Activated CD4-positive, alpha-beta memory T cell treated with anti-CD3 and anti-CD28 coated beads, Interleukin-2, amount 10 ng/mL, durations not matched to agents 7 days and 5 days (primary cell): ENCODE measurements at places on chromosomes 13 and 19.

GRCh38 chr19:52442179-52442578 lies 11.2 kb upstream of the ZNF578 start:
- DNase-seq, result no peak

- DNase-seq, result no peak
Observed at GRCh38 chr19:53396525-53396868, 1.5 kb downstream of the ZNF765 start.

DNA sequence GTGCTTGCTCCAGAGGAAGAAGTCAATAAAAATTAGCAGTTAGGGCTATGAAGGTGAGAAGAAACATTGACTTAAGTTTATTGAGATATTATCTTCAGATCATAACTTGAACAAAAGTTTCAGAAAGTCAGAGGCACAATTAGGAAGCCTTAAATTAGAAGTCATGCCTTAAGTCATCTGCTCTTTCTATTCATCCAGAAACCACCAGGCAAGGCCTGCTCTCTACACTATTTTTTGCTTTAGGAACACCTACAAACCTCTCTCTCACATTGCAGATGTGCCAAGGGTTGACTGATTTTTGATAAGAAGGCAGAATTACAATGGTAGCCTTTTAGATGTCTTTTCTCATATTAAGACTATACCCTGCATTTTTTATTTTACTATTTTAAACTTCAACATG lies 268.7 kb downstream of the SPRY2 start:
- no peak for DNase-seq

DNA sequence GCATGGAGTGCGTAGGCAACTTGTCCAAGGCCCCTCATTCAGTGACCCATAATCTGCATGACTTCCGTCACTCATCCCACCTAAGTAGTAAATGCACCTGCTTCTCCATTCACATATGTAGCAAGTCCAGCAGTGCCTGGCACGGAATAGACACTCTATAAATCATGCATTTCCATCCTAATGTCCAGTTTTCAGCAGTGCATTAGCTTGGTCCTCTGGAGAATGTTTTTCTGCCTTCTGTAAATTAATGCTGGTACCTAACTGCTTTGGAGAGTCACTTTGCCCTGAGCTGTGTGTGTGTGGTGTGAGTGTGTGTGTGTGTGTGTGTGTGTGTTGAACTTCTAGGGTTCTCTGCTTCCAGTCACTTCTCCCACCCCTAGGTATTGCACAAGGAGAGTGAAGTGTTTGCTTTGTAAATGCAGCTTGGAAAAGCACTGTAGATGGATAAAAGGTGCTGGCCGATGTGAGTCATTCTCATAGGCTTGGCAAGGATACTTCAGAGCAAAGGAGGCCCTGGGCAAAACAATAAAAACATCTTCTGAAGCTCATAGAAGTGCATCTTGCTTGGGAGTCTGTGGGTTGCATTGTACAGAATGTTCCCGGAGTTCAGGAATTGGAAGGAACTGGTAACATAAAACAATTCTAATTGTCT lies 181.8 kb downstream of the KATNAL1 start:
- DNase-seq, result no peak

DNA sequence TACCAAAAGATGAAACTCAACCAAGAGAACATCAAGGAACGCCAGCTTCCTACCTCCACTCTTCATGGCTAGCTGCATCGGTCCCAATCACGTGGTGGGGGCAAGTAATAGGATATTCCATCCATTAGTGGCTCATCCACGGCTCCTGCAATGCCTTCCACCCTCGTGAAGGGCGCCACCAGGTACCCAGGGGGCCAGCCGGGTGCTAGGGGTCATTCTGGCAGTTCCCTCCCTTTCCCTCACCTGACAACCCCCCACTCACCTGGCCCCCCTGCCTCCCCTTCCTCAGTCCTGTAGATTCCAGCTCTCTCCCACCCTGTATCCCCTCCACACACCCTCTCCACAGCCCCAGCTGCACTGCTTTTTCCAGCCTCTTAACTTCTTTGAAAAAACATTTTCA lies 161.9 kb downstream of the URI1 start:
- no peak for DNase-seq

- DNase-seq, result no peak
Observed at GRCh38 chr19:2232286-2233151, 3.6 kb downstream of the PLEKHJ1 start.

DNA sequence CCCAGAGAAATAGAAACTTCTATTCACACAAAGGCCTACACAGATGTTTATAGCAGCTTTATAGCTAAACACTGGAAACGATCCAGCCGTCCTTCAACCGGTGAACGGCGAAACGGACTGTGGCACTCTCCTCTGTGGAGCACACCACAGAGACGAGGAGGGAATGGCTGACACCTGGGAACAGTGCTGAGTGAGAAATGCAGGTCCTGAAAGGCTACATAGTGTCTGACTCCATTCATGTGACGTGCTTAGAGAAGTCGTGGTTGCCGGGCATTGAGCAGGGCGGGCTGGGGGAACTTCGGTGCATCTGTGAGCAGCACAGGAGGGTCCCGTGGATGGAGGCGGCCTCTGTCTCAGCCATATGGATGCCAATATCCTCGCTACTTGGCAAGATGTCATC lies 3.1 kb upstream of the GRK1 start:
- DNase-seq, result no peak

DNA sequence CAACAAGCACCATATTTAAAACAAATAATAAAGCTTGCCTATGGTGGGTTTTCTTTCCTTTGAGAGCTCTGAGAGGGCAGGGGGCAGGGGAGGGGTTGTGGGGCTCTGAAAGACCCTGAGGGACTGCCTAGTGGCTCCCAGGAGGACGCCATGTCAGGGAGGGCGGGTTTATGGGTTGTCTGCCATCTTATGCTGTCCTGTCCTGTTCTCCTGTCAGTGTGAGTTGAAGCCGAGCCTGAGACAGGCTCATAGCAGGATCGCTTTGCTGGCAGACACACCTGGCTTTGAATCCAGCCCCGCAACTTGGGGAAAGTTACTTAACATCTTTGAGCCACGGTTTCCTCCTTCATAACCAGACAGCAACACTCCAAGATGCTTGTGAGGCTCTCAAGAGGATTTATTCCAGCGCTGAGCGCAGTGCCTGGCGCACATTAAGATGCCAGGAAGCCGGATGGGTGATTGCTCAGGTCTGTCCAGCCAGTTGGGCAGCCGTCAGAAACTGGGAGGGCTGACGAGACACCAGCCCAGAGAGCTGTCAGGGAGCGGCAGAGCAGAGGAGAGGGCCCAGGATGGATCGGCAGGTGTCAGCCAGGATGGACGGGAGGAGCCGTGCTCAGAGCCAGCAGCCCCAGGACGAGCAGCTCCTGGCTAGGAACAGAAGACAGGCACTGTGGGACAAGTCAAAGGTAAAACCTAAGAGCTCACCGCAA lies 36.8 kb upstream of the C1QTNF9 start:
- no peak for DNase-seq

DNA sequence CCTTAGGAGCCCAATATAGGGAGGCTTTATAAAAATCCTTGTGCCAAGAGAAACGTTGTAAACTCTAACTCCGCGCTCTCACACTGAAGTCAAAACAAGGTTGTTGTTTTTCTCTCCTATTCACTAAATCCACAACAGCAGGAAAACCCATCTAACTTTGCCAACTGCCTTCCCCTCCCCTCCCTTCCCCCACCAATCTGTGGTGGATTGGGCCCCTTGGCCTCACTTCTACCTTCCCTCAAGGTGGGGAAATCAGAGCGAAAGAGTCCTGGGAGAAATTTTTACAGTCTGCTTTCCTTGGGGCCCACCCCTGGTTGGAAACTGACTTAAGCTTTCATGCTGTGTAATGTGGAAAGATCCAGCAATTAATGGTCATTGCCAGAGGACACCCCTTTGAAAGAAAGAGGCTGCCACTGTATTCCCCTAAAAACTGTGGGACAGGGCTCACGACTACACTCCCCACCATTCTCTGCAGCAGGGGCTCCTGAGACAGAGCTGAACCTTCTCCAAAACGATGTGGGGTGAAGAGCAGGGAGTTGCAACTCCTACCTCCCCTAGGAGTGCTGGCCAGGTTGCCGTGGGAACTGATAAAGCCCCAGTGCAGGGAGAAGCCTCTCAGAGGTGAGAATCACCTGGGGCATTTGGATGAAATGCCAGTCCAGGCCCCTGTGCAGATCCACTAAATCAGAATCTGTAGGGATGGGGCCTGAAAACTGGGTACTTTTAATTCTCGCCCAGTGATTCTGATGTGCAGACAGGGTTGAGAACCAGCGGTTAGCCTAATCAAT lies 1.1 kb downstream of the DHRS12 start:
- DNase-seq, result no peak

DNA sequence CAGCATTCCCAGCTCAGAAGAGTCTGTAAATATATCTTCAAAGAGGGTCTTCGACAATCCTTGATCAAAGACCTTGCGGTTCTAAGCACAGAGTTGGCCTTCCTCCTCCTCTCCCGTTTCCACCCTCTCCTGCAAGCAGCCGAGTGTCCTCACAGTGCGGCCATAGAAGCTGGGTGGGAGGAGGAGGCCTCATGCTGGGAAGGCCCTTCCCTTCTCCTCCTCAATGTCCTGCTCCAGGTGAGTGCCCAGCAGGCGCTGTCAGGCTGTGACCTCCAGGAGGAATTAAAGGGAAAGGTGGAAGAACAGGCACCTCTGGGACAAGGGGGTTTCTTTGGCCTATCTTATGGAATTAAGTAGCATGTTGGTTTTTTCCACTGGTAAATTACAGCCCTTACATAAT lies 674.2 kb upstream of the ARGLU1 start:
- no peak for DNase-seq

GRCh38 chr19:24029941-24030636 lies 56.9 kb upstream of the ZNF254 start:
- no peak for DNase-seq

DNA sequence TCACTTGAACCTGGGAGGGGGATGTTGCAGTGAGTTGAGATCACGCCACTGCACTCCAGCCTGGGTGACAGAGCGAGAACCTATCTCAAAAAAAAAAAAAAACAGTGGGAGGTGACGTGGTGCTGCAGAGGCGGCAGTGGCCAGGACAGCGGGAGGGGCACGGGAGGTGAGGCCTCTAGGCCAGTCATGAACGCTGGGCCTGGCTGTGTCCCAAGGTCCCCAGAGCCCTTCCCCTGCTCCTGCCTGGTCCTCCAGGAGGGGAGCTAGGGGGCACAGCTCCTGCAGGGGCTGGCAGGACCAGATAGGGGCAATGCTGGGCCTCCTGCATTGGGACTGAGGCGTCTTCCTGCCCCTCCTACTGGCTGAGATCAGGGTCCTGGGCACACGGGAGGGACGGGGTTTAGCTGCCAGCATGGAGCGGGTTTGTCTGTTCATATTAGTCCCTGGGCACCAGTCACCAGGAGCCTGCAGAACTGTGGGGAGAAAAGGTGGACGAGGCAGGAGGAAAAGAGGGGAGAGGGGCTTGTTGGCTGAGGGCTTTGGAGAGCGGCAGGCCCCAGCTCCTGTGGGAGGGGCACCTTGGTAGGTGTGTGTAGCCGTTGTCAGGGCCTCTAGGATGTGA lies 4.5 kb downstream of the MAP2K7 start:
- no peak for DNase-seq

GRCh38 chr13:43389983-43390382 lies 366.6 kb downstream of the DNAJC15 start:
- DNase-seq, result no peak

GRCh38 chr13:102697929-102698648 lies 3.2 kb upstream of the METTL21C start:
- DNase-seq, result no peak

DNA sequence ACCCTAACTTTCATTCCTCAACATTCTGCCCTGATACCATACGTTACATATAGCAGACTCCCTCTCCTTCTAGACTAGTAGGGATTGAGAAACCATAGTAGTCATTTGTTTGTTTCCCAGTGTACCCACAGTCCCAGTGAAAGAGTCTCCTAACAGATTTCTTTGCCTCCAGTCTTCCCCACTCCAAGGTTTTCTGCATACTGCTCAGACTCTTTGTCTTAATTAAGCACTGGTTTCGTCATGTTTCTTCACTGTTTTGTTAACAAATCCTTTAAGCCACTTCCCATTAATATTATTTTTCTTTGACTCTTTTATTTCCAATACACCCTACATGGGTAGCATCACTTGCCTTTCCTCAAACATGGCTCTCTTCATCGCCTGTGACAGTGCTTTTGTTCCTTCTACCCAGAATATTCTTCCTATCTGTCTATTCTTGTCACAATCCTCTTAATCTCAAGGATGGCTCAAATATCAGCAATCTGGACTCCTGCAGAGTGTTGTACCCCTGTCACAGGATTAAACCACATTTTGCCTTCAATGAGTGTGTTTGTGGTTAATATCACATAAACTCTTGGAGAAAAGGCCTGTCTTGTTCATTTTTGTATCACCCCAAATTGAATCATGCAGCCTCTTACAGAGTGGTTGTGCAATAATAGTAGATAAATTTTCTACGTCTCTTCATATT lies 92.7 kb upstream of the KLF12 start:
- DNase-seq, result no peak

DNA sequence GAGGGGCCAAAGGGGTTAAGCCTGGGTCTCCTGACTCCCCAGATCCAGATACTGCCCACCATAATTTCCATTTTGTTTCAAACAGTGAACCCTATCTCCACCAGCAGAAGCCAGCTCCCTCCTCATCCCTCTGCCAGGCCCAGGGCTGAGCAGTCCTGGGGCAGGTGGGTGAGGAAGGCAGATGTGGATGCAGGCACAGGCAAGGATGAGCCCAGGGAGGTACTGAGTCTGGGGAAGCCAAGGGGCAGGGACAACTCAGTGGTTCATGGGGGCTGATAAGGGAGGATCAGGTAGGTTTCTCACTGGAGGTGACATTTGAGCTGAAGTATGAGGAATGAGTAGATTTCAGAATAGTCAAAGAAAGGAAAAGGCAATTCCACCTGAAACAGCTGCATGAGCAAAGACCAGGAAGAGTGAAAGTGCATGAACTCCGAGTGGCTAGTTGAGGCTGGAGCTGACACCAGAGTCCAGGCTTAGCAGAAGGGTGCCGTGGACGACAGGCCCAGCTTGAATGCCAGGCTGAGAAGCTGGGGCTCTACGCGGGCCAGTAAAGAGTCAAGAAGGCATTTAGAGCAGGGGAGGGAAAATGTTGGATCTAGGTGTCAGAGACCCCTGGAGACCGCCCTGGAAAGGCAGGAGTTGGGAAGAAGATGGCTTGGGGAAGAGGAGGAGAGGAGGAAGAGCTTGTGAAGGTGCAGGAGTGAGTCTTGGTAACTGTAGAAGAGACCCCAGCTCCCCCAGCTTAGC lies 10.3 kb downstream of the CIC start:
- DNase-seq, result no peak

GRCh38 chr13:28640861-28641599 lies 17.9 kb upstream of the POMP start:
- DNase-seq, result no peak

- no peak for DNase-seq
Observed at GRCh38 chr19:38073841-38074685, 150.0 kb downstream of the DPF1 start.

- no peak for DNase-seq
Observed at GRCh38 chr19:15294561-15294990, 37.8 kb downstream of the BRD4 start.

GRCh38 chr19:46736531-46737297 lies 9.1 kb upstream of the FKRP start:
- DNase-seq, result no peak

GRCh38 chr19:54148158-54148557 lies 10.6 kb downstream of the CNOT3 start:
- no peak for DNase-seq
